MM.1S (cell line): ENCODE measurements at places on chromosomes 6 and 20.

DNA sequence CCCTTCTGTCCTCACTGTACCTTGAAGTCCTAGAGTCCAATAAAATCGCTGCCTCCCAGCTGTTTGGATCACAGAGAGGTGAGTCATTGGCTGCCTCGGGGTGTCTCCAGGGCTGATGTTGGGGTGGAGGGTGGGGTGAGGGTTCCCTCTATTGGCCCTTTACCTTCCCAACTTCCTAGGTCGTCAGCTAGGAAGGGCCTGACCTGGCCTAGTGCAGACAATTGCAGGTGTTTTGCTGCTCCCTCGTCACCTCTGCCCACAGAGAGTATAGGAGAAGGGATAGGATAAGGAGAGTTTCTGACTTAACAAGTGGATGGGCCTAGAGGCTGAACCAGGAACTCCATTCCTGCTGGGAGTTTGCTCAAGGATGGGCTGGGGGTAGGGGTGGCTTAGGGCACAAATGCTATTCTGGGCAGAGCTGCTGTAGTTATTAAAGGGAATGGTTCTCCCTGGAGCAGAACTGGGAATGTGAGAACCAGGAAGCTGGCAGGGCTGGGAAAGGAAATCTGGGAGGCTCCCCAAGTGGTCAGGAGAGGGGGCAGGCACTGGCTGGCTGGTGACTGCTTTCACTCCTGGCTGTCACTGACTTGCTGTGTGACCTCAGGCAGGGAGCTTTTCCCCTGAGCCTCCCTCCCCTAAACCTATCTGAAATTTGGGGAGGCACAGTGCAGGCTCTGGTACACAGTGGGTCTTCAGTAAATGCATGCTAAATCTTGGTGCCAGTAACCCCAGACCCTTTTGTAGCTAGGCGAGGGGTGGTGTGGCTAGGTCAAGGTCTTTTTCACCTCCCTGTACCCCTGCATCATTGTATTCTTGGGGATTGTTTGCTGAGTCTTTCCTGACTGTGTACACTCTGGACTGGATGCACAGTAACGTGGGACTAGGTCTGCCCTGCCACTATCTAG is 1.5 kb downstream of the TP53INP2 start:
- DNase-seq = no peak

- DNase-seq = no peak
These were observed 68.7 kb downstream of the GRM1 start for GRCh38 chr6:146097586-146097985.

- no peak for DNase-seq
These were observed 61.1 kb downstream of the IL20RA start for GRCh38 chr6:136983687-136984086.

- peak; percentile 53 for DNase-seq
These were observed 22.9 kb downstream of the HLA-DRA start for GRCh38 chr6:32462609-32463008.

DNA sequence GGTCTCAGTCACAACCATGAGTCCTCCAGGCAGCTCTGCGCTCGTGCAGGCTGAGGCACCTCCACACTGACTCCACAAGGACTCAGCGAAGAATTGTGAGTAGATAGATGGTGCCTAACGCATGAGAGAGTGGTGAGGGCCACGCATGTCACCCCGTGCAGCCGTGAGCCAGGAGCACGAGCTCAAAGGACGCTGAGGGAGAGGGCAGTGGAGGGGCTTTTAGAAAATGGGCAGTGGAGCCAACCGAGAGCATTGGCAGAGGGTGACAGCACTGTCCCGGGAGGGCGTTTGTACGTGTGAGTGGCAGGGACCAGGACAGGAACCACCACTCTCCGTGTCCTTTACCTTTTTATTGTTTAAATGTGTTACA is 105.6 kb downstream of the PSMB1 start:
- DNase-seq = no peak

GRCh38 chr6:31717499-31718222 is 2.5 kb downstream of the LY6G6D start:
- no peak for DNase-seq

- no peak for DNase-seq
These were observed 38.9 kb downstream of the SIRPA start for GRCh38 chr20:1934156-1934555.

- DNase-seq = no peak
These were observed 56.8 kb upstream of the SPACA1 start for GRCh38 chr6:87990871-87991270.

DNA sequence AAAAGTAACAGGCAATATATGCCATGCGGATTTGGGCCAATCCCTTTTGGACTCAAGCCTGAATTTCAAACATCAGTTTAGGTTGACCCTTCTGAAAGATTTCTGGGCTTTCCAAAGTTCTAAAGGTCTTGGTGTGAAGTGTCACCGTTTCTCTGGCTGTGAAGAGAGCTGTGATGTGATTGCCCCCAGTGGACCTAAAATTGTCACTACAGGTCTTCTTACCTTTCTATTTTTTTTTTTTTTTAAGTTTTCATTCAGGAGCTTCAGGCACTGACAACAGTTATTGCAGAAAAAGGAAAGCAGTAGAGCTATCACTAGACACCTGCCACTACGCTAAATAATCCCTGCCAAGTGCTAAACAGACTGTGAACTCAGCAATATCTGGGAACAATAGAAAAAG is 75.7 kb upstream of the OPRM1 start:
- DNase-seq = no peak

GRCh38 chr6:166335378-166336302 is 6.7 kb downstream of the SFT2D1 start:
- DNase-seq = no peak

DNA sequence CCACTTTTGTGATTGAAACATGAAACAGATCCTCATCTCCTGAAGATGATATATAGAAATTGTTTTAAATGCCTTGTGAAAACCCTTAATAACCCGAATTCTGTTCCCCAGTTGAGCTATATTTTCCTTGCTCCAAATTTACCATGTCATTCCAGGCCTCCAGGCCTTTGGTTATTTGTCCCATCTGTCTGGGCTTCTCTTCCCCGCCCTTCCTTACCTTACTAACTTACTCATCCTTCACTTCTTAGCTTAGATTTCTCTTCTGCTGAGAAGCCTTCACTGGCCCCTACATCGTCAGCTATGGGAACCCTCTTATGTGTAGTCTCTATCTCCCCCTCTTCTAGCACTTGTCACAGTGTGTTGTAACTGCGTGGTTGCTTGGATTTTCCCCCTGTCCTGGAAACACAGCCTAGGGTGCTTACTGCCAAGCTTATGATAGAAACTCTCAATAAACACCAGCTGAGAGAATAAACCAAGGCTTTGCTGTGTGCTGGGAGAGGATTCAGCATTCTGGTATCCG is 68.6 kb downstream of the SGK1 start:
- no peak for DNase-seq

- DNase-seq = no peak
These were observed 253.2 kb downstream of the UST start for GRCh38 chr6:148999929-149000468.

DNA sequence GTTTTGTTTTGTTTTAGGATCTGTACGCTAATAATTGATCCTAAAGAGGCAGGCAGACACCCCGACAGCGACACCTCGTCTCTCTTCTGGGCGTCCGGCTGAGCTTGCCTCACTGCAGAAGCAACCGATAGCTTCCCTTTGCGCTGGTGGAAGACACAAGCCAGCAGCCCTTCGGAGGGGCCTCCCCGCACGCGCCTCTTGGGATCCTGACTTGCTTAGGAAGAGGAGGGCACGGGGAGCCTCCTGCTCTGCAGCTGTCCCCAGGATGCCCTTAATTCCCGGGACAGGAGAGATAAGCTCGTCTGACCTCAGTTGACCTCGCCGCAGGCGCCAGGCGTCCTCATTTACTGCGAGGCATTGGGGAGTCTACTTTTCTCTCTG is 94.0 kb downstream of the CD83 start:
- DNase-seq = no peak

- no peak for DNase-seq
These were observed 1675.8 kb downstream of the HACE1 start for GRCh38 chr6:103183831-103184411.
